ENCODE measurements at places on chromosomes 2 and 18.

GRCh38 chr2:23761638-23762037 is 165.3 kb downstream of the ATAD2B start:
- DNase-seq, result no peak

GRCh38 chr2:145416640-145417039 is 896.7 kb upstream of the ZEB2 start:
- no peak for DNase-seq

GRCh38 chr2:179936654-179937053 is 70.4 kb downstream of the CWC22 start:
- peak; percentile 49 for DNase-seq

- DNase-seq, result no peak
Observed at GRCh38 chr2:20356042-20356441, 5.4 kb upstream of the PUM2 start.

DNA sequence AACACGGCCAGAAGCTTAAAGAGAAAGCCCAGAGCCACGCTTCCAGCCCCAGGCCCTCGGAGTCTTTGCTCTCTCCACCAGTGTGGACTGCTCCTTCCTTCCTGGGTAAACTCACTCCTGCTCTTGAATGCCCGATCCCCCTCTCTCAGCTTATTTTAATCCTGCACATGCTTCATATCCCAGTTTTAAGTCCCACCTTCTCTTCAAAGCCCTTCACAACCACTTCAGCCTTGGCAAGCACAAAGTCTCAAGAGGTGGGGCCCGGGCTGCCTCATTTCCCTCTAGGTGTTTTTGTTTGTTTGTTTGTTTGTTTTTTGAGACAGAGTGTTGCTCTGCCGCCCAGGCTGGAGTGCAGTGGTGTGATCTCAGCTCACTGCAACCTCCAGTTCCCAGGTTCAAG is 21.6 kb upstream of the CREG2 start:
- no peak for DNase-seq

DNA sequence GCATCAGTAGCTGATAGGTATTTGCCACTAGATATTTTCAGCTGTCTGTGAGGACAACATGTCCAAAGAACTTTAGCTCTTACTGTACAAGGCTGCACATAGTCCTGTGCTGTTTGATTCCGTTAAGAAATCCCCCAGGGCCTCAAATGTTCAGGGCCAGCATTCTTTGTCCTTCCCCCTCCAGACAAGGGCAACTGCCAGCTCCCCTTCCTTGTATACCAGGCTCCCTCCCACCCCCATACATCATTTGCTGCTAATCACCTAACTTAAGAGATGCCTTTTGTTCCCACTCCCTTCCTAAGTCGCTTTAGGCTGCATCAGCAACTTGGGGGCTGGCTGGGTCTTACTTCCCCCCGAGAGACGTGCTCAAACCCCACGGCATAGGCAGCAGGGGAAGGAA is 138.7 kb downstream of the CDH20 start:
- DNase-seq, result no peak

- DNase-seq, result no peak
Observed at GRCh38 chr2:86410581-86410980, 30.6 kb upstream of the KDM3A start.

DNA sequence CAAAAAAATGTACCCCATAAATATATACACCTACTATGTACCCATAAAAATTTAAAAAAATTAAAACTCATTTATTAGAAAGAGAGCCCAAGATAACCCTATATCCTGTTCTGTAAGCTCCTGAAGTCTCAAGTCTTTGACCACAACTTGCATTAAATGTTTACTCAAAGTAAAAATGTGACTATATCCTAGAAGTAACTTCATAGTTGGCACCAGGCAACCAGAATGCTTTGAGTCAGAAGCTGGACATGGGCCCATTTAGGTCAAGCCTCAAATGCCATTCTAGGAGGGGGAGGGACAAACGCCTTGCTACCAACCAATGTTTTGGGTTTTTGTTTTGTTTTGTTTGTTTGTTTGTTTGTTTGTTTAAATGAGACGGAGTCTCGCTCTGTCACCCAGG is 9.3 kb upstream of the TBC1D8 start:
- no peak for DNase-seq

- DNase-seq, result no peak
Observed at GRCh38 chr2:232870018-232870765, at the start of gene SNORC. SNORC (plus strand) TSS chr2:232870264; CDS start chr2:232870342, 78 bp downstream.

DNA sequence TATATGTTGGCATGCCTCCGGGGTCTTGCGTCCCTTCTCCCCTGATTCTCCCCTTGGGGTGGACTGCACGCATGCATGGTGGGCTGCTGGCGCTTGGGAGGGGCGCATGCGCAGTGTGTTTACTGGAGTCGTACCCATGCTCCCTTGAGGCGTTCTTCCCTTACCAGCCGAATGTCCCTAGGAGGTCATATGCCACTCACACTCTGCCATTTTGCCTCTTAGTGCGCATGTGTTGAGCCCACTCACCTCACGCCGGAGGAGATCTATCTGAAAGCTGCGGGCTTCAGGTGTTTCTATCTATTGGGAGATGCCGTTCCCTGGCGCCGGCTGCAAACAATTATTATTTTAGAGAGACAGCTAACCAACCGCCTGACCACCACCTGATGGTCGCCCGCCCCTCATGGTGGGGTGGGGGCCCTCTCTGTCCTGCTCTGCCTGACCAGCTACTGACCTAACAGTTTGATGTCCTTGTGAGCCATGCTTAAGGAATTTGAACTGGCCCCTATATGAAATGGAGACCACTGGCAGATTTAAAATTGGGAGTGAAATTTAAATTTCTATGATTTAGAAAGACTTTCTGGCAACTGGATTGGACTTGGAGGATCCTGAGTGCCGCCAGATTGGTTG is 179.6 kb downstream of the RNF144A start:
- DNase-seq, result no peak

- DNase-seq, result no peak
Observed at GRCh38 chr2:140526575-140526974, 1604.2 kb downstream of the LRP1B start.

DNA sequence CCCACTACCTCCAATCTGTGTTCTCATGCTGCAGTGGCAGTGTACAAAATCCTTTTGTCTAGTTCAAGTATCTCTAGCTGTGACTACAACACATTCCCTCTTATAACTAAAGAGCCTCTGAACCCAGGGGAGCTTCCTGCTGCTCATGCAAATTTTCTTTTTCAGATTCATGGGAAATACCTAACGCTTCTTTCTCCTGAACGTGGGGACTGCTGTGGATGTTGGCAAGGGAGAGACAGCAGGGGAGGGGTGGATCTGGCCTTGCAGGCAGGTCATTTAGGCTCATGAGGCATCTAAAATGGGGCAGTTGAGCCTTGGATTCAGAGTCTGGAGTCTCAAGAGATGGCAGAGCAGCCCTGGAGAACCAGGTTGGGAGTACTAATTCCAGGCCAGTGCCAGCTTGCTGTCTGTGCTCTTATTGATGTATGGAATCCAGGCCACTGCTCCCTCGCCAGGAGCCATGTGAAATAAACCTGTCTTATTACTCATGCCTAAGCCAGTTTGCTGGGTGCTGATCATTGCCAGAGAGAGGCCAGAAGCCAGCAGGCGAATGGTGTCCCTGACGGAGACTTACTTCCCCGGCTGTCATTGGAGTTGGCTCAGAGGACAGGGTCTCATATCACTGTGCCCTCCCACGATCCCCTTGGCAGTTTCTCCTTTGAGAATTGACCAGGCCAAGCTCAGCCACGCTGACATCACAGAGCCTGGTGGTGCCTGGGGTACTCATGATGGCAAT is 29.2 kb upstream of the TNP1 start:
- no peak for DNase-seq

DNA sequence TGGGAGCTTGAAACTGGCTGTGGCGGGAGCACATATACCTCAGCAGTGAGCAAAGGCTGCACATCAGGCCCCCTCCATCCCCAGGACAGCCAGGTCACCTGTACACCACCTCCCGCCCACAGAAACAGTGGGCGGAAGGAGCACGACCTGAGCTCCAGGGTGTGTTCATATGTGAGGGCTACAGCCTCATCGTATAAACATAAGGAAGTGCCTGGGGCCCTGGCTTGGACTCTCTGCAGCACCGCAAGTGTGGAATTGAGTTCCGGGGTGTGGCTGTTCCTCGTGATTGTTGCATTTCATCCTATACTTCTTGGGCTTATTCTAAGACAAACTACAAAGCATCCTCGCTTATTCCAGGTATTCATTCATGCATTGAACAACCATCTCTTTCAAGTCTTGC is 60.1 kb upstream of the TPO start:
- DNase-seq, result no peak

DNA sequence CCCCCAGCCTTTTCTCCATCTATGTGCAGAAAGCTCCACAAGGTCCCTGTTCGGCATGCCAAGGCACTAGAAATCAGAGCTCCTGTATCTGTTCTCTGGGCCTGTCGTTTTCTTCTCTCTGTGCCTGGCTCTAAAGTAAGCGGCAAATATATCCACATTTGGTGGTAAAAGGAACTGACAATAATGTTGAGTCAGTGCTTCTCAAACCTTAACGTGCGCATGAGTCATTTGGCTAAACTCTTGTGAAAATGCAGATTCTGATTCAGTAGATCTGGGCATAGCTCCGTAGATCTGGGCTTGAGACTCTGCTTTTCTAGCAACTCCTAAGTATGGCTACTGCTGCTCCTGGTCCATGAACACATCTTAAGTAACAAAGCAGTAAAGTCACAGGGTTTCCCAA is 16.5 kb upstream of the ACSL3 start:
- DNase-seq, result no peak

DNA sequence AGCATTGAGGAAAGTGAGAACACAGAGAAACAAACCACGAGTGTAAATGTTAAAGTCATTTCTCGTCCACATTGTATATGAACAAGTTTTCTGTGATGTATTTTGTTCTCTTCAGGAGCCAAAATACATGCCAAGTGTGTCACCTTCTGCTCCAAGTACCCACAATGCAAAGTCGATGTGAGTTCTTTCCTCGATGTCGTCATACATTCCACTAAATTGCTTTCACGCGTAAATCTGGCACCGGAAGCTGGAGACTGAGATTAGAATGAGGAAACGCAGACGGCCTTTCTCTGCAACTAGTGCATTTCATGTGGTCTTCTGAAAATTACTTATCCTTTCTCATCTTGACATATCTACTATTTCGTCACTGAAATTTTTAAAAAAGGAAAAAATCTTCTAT is 118.5 kb upstream of the SALL3 start:
- DNase-seq, result no peak

GRCh38 chr2:158113741-158114295 is 12.1 kb downstream of the UPP2 start:
- DNase-seq, result no peak

DNA sequence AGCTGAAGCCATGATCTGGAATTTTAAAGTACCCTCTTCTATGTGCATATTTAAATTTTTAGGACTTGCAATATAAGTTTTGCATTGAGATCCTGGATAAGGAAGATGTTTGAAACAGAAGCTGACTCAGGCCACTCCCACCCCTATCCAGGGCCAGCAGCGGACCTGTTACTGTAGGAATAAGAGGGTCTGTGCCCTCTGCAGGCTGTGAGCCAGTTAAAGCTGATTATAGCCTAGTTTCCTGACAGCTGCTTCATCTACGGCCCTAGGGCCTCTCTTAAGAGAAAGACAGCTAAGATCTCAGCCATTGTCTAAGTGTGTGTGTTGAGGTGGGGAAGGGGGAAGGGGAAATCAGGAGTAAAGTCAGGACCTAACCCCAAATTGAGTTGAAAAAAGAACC is 234.0 kb downstream of the HAUS1 start:
- no peak for DNase-seq

DNA sequence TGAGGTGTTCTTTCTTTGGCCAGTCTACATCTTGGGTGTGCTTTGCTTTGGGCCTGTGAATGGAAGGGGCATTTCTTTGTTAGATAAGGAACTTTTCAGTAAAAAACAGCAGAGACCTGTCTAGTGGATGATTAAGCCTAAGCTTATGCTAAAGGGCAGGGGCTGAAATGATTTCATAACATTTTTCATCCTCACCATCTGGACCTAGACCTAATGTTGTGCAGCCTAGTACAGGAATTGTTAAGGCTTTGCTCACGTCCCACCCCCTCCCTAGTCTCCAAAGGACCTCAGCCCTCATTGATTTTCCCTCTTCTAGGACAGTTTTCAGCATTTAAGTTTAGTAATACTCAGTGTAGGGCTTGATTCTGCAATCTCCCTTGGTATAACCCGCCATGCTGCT is 111.8 kb downstream of the PRKCE start:
- no peak for DNase-seq

DNA sequence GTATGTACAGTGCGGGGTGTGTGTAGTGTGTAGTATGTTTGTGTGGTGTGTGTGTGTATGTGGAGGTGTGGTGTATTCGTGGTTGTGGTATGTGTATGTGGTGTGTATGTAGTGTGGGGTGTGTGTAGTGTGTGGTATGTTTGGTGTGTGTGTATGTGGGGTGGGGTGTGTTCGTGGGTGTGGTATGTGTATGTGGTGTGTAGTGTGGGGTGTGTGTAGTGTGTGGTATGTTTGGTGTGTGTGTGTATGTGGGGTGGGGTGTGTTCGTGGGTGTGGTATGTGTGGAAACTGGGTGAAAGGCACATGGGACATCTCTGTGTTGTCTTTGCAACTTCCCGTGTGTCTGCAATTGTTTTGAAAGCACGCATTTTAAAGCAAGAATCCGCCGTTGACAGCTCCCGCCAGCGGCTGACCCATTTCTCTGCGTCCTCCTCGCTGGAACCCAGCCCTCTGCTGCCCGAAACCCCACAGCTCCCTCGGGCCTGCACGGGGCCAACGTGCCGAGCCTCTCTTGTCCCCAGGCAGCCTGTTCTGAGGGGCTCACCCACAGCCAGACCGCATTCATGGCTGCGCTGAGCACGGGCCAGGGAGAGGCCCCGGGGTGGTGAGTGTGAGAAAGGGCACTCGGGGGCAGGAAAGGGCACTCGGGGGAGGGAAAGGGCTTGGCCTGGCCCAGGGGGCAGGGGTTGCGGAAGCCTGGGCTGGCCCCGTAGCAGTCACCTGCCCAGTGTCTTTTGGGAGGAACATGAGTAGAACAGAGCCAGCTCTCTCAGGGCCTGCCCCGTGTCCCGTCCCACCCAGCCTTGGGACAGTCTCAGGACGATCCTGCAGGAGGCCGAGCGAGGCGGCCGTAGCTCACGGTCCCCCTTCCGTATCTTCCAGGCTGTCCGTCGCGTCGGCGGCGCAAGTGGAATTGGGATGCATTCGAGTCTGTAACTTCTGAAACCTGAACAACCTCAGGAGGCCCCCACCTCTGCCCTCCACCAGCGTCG is 61.4 kb downstream of the TWIST2 start:
- DNase-seq, result no peak

DNA sequence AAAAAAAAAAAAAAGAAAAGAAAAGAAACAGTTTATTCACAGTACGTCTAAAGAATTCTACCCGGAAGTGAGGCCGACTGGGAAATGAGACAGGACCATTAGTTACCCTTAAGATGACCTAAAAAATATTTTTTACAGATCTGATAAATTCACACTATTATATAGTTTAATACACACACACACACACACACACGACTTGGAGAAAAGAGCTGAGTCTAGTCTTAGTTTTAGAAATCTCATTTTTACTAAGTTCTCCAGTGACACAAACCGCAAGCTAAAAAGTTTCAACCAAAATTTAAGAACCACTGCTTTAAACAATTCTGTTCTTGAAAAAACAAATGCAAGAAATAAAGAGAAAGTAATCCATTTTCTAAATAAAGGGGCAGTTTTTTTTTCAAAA is 27.1 kb downstream of the ST3GAL5 start:
- DNase-seq, result no peak
